Renal cortex interstitium (tissue), 15 donors: ENCODE measurements at places on chromosomes 13 and 19.

- DNase-seq, result no peak
Measured at GRCh38 chr13:80314711-80315653, 25.9 kb downstream of the SPRY2 start.

GRCh38 chr13:45966715-45967114, 85.8 kb downstream of the ZC3H13 start:
- no peak for DNase-seq

GRCh38 chr19:3176715-3177501, 1.7 kb upstream of the S1PR4 start:
- DNase-seq, result no peak

- DNase-seq, result no peak
Measured at GRCh38 chr13:73903561-73903960, 230.6 kb downstream of the KLF12 start.
